NCI-H1105 treated with DMSO at 0.1 percent for 48 hours (cell line): ENCODE measurements at places on chromosomes 4 and X.

DNA sequence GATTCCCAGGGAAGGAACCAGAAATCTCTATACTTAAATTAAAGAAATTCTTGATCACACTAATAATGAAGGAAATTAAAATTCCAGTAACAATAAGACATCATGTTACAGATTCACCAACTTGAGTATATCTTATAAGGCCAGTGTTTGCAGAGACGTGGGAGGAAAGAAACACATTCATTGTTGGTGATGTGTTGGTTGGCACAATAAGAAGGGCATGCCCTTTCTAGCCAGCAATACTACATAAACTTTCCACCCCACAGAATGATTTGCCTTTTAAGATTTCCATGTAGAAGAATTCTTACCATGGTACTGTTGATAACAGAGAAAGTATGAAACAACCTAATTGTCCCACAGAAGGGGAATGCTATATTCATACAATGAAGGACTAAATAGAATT lies 581.5 kb downstream of the STIM2 start:
- no peak for DNase-seq

DNA sequence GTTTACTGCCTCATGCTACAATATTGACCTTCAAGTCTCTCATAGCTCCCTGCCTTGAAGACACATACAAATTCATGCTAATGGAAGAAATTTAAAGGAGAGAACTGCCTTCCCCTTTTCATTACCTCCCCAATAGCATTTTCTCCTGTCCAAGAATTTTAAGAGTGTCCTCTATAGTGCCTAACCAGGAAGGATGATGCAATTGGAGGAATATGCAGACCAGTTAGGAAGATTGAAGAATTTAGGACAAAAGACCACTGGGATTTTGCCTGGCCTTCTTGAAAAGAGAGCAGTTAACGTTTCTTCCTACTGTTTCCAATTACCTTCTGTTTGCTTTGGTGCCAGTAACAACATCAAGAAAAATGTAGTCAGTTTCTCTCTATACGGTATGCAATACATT lies 443.9 kb downstream of the INPP4B start:
- DNase-seq: no peak

DNA sequence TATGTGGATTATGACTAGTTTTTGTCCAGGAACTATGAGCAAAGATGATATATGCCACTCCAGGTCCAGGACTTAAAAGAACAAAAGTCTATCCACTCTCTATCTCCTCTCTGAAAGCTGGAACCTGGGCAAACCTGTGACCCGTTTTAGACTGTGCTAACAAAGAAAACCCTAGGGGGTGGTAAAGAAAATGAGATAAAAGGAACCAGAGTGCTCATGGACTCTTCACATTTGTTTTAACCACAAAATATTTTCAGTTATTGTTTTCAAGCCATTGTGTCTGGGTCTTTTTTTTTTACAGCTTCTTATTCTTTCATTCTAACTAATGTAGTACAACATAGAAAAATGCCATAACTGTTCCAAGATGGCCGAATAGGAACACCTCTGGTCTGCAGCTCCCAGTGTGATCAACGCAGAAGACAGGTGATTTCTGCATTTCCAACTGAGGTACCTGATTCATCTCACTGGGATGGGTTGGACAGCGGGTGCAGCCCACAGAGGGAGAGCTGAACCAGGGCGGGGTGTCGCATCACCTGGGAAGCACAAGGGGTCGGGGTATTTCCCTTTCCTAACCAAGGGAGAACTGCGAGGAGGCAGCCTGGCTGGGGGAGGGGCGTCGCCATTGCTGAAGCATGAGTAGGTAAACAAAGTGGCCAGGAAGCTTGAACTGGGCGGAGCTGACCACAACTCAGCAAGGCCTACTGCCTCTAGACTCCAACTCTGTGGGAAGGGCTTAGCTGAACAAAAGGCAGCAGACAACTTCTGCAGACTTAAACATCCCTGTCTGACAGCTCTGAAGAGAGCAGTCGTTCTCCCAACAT lies 45.1 kb downstream of the CHM start:
- DNase-seq: no peak

- DNase-seq: no peak
These were observed 165.6 kb downstream of the AREG start for GRCh38 chr4:74610491-74610890.
